Activated CD4-positive, alpha-beta memory T cell treated with anti-CD3 and anti-CD28 coated beads, Interleukin-2, amount 10 ng/mL, durations not matched to agents 7 days and 5 days (primary cell): ENCODE measurements at places on chromosomes 13 and 19.

GRCh38 chr13:23357349-23357748 lies 76.2 kb downstream of the SACS start:
- no peak for DNase-seq

DNA sequence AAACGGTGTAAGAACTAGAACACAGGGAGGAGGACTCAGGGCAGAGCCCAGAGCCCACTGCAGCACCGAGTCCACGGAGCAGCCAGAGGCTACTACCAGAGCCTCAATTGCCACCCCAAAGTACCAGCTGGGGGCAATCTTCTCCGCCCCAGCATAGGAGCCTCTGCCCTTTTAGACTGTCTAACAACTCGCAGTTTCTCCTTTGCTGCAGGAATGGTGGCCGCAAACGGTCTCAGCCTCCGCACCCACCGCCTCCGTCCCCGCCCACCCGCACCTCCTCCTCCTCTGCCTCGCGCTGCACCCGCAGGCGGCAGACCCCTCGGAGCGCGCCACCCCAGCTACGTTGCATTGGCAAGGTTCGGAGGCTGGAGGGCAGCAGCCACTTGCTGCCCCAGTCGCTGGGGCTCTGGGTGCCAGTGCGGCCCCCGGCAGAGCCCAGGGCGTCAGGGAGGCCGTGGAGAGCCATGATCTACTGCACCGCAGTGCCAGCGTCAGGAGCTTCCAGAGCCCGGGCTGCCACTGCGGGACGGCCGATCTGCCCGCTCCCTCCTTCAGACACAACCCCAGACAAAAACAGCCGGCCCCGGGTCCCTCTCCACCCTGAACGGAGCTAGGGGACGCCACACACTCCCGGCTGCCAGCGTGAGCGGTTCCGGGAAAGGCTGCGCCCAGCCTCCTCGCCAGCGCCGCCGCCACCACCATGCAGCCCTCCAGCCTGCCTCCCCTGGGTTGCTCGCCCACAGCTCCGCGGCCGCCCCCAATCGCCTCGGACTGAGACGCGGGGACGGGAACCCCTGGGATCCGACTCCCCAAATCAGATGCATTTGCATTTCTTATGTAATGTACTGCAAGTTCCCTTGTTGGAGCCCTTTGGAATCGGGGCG lies 1.8 kb downstream of the FGF14 start:
- DNase-seq = no peak

DNA sequence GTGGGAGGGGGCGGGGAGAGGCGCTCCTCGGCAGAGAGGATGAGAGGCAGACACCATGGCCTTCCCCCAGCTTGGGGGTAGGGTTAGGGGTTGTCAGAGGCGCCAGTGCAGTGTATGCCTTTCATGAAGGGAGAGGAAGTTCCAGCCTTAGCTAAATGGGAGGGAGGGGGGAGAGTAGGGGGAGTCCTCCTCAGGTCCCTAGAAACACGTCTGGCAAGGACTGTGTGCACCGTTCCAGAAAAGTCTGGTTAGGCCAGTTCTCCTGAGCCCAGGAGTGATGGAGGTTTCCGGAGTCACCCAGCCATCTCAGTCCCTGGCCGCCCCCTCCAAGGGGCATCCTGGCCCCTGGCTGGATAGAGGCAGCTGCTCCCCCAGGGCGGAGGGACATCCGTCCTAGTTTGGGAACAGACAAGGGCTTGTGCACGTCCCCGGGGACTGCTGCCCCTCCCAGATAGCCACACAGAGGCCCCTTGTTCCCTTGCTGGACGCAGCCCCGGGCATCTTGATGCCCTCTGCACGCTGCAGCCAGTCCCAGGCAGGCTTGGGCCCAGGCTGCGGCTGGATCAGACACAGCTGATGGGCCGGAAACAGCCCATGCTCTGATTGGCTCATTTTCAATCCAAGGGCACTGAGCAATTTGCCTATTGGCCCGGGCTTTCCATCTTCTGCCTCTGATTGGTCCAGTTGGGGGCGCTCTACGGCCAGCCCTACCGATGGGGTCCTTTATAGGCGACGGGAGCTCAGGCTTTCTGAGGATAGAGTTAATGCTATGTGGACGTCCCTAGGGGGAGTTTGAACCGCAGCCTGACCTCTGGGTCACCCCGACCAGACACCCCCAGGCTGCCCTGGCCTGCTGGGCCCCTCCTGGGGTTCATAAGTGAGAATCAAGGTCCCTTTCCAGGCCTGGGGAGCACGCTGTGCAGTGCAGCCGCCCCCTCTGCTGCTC lies 3.8 kb downstream of the S1PR2 start:
- no peak for DNase-seq

DNA sequence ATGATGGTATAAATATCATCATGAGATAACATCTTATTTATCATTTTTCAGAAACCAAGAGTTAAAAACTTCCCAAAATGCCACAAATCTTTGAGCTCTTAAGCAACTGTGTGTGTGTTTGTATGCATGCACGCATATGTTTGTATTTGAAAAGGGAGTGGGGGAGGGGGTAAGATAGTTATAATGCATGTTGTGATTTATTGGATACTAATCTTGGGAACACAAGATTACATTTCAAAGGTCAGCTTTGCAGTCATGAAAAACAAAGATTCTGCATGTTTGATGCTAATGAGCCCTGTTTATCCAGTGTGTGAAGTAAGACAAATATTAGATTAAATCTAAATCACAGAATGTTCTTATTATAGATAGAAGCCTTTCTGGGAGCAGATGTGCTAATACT lies 355.9 kb downstream of the DCT start:
- no peak for DNase-seq
